Fibroblast of upper back skin (primary cell): ENCODE measurements at places on chromosomes 4 and X.

- no peak for DNase-seq
These were observed 175.2 kb upstream of the TET2 start for GRCh38 chr4:104971462-104971861.

DNA sequence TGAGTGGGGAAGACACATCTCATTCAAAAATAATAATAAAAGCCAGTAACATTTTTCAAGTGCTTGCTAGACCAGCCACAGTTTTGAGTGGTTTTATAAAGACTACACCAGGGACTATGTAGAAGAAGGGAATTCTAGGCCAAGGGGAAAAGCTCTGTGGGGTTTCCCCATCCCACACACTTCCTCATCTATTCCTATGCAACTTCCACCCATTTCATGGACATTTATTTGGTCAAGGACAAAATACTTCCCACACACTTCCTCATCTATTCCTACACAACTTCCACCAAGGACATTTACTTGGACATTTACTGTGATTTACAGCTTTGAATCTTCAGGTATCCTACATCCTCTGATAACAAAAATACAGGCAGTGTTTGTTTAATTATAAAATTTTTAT is 86.5 kb upstream of the KLF3 start:
- DNase-seq, result no peak

- DNase-seq, result no peak
These were observed 108.9 kb downstream of the EFHC2 start for GRCh38 chrX:44234541-44234940.

- DNase-seq, result no peak
These were observed 13.6 kb upstream of the CYTL1 start for GRCh38 chr4:5032813-5033212.

DNA sequence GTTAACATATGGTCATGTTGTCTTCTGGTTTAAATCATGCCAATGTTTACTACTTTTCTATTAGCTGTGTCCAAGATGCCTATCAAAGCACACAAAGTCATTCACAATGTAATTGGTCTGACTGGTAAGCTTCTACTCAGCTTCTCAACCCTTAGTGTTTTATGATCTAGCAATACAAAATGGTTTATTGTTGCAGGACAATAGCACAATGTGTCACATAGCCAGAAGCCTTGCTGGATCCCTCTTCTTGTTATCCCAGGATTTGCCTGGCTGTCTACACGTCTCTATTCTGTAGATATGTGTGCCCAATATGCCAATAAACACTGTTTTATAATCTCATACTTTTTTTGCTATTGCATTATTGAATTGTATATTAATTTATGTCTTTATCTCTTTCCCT is 1111.0 kb upstream of the AGA start:
- no peak for DNase-seq
